ENCODE measurements at places on chromosomes 12 and 14.
A peak's percentile ranks its signal among the peaks of the same experiment; 100 is the strongest.

DNA sequence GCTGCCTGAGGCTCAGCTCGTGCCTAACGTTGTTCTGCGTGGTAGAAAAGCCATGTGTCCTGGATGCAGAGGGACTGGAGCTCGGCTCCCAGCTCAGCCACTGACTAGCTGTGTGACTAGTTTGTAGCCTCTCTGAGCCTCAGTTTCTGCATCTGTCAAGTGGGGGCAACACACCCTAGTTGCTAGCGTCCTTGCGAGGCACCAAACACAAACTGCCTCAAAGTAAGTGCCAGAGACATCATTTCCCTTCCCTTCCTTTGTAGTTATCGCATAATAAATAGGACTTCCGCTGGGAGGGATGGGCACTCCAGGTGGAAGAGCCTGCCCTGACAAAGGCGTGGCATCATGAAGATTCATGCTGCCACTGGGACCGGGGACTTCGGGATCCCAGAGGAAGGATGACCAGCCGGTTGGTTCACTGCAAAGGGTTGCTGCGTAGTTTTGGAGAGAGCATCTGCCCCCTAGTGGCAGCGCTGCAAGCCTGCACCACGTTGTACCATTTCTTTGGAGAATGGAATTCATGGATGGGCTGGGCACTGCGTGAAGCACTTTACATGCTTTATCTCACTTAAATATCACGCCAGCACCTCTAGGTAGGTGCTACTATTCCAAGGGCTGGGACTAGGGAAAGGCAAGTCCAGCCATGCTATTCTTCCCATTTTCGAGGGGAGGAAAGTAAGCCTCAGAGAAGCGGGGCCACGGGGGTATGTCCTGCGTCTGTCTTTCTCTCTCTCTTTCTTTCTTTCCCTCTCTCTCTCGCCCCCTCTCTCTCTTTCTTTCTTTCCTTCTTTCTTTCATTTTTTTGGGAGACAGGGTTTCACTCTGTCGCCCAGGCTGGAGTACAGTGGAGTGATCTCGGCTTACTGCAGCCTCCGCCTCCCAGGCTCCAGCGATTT lies 4.6 kb downstream of the CCDC197 start:
- DNase-seq, result peak; percentile 79

DNA sequence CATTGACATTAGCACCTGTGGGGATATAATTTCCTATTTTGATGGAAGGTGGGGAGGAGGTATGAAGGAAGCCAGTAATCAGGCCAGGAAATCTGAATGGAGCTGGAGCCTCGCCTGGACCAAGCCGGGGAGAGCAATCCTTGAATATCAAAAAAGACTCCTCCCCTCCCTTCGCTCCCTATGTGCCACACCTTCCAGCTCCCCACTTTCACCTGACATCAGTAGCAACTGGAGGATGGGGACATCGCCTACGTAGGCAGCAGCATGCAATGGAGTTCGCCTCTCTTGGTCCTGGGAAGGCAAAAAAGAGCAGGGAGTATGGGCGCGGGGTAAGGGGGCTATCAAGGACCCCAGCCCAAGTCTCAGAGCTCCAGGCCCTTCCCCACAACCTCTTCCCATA lies 1.1 kb downstream of the ANKRD52 start:
- no peak for DNase-seq

- no peak for DNase-seq
Measured at GRCh38 chr12:38585086-38585485, 268.5 kb downstream of the ALG10B start.

GRCh38 chr12:124391340-124392261 lies 96.7 kb downstream of the RFLNA start:
- peak; percentile 85 for DNase-seq

- DNase-seq, result no peak
Measured at GRCh38 chr14:92475451-92476187, 38.0 kb upstream of the RIN3 start.

- peak; percentile 42 for DNase-seq
Measured at GRCh38 chr14:89681086-89682018, 264.3 kb upstream of the FOXN3 start.

DNA sequence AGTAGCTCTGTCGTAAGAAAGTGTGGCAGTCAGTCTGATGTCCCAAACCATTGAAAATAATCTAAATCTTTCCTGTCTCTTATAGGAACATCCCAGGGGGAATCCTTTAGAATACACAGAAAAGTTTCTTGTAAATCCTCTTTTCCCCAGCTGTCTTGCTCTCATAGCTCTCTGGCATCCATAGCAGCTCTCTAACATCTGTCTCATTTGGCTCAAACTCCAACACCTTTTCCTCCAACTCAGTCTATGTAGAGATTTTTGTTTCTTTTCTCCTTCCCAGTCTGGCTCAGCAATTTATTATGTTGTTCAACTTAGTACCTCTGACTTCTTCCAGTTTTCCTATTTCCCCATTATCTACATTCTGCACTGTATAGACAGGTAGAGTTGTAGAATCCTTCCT lies 84.4 kb upstream of the NEDD1 start:
- no peak for DNase-seq

GRCh38 chr14:71362920-71363584 lies 455.8 kb downstream of the PCNX1 start:
- peak; percentile 11 for DNase-seq

GRCh38 chr14:63761351-63762117 lies 33.7 kb upstream of the SGPP1 start:
- no peak for DNase-seq

DNA sequence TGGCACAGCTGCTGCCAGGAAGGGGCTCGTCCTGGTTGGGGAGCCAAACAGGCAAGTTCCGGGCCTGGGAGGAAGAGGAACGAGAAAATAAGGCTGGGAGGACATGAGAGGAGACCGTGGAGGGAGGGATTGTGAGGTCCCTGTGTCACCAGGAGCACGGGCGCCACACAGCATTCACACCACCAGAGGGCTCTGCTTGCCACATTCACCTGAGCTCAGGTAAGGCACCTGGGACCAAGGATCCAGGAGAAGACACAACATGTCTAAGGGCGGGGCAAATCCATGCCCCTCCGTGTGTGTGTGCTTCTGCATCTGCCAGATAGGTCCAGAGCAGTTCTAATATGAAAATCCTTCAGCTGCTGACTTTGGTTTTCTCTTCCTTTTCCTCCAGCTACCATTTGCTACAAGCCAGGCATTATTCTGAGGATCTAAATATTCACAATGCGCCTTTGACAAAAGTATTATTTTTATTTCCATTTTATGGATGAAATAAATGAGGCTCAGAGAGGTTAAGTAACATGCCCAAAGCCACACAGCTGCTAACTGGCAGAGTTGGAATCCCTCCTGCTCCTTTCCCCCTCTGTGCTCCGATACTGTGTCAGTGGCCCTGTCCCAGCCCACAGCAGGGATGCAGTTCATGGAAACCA lies 14.6 kb downstream of the RAPGEF3 start:
- peak; percentile 54 for DNase-seq

GRCh38 chr12:30019366-30020140 lies 235.8 kb upstream of the TMTC1 start:
- no peak for DNase-seq

GRCh38 chr14:54597795-54598443 lies 31.0 kb downstream of the SAMD4A start:
- DNase-seq, result no peak

- DNase-seq, result no peak
Measured at GRCh38 chr12:28996688-28997087, 152.4 kb upstream of the FAR2 start.

- no peak for DNase-seq
Measured at GRCh38 chr14:37140176-37140575, 32.2 kb downstream of the SLC25A21 start.

DNA sequence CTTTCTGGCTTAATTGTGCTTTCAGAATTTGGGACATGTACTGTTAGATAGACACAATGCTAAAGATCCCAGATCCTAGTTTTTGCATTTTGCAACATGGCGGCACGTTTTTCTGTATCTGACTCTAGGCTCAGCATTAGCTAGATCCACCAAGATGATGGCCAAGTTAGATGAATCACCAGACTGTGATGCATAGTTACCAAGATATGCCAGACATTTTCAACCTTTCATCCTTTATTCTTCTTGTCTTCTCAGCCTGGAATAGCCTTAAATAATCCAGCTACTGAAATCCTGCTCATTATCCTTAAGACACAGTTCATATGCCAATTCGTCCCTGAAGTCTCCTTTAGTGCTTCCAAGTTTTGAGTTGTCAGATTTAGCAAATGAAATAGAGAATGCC lies 144.9 kb upstream of the CRY1 start:
- no peak for DNase-seq

- peak; percentile 94 for DNase-seq
Measured at GRCh38 chr14:74922752-74923401, at the start of gene RPS6KL1. Gene RPS6KL1, minus strand, starts transcription at chr14:74923260. Its CDS starts 1,719 bp downstream, at chr14:74921541.

DNA sequence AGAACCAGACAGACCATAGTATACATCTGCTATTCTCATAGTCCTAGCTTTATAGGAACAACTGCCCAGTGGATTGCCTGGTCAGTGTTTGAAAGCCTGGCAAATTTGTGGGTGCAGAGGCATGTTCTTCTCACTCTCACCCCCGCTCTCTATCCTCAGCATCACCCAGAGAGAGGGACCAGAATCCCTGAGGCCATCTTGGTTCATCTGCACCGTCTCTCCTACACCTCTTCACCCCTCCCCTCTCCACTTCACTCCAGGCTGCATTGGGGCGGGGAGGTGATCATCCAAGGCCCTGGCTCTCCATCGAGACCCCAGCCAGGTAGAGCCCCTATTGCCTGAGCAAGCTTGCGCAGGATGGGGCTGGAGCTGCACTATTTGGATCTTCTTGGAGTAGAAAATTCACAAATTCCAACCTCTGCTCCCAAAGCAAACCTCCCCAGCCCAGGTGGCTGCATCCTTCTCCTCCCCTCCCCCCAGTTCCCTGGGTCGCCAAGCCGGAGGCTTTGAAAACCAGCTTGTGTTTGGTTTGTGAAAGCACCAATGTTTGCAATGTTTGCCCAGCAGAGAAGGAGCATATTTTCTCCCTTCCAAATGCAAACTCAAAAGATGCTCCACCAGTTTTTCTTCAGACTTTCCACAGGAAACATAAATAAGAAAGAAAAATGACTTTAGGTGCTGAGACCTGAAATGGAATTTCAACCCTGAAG lies 18.6 kb upstream of the COL2A1 start:
- no peak for DNase-seq

GRCh38 chr12:59087077-59087673 lies 166.9 kb upstream of the LRIG3 start:
- DNase-seq, result no peak

- DNase-seq, result no peak
Measured at GRCh38 chr12:106999446-106999845, 12.5 kb upstream of the MTERF2 start.

GRCh38 chr14:104877806-104878550 lies 12.9 kb downstream of the CEP170B start:
- no peak for DNase-seq

DNA sequence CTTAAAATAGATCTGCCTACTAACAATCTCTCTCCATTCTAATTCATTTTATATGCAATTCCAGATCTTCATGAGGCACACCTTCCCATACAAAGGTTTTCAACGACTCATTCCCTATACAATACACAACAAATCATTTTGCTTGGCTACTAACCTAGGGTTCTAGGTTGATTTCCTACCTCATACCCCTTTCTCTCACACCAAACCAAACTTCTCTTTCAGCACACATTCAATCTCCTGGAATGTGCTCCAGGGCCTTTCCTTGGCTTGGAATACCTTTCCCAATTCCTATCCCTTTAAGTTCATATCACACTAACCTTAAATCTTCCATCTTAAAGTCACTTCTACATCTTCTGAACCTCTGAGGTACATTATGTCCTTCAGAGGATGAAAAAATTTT lies 38.7 kb upstream of the MTERF2 start:
- no peak for DNase-seq

DNA sequence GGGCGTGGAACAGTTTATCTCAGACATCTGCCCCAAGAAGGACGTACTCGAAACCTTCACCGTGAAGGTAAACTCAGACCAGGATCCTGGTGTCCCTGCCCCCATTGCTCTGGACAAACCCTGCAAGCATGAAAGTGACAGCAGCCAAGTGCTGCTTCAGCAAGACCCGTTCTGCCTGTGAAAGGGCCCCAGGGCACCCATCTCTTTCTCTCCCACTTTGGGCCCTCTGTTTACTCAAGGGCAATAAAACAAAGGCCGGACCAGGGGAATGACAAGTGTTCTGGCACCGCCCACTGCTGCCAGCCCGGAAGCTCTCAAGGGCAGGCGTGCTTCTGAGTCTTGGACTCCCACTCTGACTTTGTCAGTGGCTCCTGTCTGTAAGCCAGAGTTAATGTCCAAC lies 35.3 kb downstream of the CD9 start:
- DNase-seq, result no peak

DNA sequence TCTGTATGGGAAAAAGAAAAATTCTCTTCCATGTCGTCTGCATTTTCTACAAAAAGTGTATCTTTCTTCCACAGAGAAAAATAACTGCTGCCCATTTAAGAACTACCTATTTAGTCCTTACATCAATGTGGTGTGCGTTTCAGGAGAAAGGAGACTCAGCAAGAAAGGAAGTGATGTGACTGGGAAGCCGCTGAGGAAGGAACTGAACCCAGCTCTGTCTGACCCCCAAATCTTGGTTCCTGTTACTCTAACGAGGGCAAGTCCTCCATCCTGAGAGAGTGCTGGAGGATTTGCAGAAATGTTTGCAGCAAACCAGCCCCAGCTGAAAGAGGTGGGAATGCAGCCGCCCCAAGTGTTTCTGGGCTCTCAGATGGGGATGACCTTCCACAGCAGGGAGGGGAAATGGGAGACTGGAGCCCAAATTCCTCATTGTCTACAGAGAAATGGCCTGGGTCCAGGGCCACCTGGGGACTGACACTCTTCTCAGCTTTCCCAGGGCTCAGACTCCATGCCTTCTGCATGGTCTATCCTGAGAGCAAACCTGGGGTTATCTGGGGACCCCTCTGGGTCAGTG lies 6.7 kb upstream of the MLEC start:
- no peak for DNase-seq

DNA sequence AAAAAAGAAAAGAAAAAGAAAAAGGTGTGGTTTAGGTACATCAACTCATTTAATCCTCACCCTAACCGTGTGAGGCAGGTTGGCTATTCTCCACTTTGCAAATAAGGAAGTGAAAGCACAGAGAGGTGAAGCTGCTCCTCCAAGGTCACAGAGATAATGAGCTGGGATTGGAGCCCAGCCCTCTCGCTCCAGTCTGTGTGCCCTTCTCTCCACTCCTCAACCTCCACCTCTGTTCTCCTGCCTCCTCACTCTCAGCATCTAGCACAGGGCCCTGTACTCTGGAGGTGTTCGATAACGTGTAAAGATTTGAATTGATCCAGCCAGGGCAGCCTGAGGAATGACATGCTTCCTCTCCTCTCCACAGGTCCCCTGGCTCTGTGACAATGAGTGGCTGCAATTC lies 502.3 kb downstream of the TMEM132D start:
- DNase-seq, result no peak

- DNase-seq, result no peak
Measured at GRCh38 chr14:51396222-51396815, 156.3 kb downstream of the TMX1 start.

GRCh38 chr14:67602995-67603545 lies 3.0 kb upstream of the PIGH start:
- DNase-seq, result no peak

- DNase-seq, result no peak
Measured at GRCh38 chr14:21267886-21268616, 1.2 kb downstream of the HNRNPC start.

GRCh38 chr12:132558042-132558856 lies 52.1 kb downstream of the LRCOL1 start:
- DNase-seq, result no peak

GRCh38 chr12:121888083-121888477 lies 510 bp upstream of the PSMD9 start:
- DNase-seq, result no peak

- DNase-seq, result no peak
Measured at GRCh38 chr14:74962493-74962892, 7.1 kb upstream of the PGF start.
